AML-193 (cell line): ENCODE measurements at places on chromosomes 6 and 20.

- DNase-seq, result no peak
Observed at GRCh38 chr20:19361790-19362189, 149.3 kb downstream of the SLC24A3 start.

GRCh38 chr6:4259391-4259790 is 124.0 kb upstream of the ECI2 start:
- no peak for DNase-seq

- no peak for DNase-seq
Observed at GRCh38 chr6:15017261-15017660, 228.6 kb upstream of the JARID2 start.

- peak; percentile 92 for DNase-seq
Observed at GRCh38 chr6:20169119-20169557, 43.1 kb downstream of the MBOAT1 start.

GRCh38 chr6:3414327-3415081 is 42.3 kb downstream of the SLC22A23 start:
- no peak for DNase-seq

- DNase-seq, result no peak
Observed at GRCh38 chr6:150738092-150738629, 127.3 kb upstream of the MTHFD1L start.

DNA sequence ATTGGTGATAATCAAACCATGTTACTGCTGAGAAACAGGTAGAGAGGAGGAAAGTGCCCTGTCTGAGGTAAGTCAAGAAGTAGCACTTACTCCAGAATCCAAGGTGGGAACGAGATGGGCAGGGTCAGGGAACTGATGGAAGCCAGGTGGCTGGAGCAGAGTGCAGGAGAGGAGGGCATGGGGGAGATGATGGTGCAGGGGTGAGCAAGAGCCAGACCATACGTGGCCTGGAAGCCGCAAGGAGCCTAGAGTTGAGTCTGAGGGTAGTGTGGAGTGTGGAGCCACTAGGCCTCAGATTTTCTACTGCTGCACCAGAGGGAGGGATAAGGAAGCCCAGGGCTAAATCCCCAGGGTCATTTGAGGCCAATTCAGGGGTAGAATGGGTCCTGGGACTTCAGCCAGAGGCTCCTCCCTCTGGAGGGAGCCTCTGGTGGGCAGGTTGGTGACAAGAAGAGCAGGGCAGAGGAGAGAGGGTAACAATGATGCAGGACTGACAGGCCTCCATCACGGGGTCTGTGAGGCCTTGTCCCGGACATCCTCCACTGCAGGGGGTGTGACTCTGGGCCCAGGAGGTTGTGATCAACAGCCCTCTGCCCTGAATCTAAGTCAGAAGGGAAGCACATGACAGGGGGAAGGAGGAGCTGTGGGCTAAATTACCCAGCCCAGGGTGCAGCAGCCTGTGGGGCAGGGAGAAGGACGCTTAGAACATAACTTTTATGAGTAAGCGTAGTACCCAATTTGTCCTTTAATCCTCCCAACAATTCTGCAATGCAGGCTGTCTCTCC is 28.7 kb downstream of the COX4I2 start:
- no peak for DNase-seq

DNA sequence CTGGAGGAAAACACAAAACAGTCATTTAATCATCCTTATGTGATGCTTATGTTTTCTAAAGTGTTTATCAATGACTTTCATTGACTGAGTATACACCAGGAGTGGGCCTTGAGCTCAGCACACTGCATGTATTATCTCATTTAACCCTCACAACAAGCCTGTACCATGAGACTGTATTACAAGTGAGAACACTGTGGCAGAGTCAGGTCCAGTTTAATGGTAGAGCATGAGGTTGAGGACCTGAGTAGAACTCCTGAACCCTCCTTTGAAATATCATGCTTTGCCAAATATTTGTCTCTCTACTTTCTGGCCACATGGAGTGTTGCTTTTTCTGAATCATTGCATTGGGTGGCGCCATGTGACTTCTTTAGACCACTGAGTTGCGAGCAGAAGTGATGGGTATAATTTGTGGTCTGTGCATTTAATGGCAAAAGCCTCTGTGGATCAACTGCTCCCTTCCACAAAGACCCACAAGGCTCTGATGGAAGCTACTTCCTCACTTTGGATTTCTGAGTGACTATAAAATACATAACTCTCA is 65.0 kb upstream of the SIRPG start:
- DNase-seq, result no peak

- DNase-seq, result no peak
Observed at GRCh38 chr6:29665942-29666825, 9.3 kb downstream of the MOG start.

DNA sequence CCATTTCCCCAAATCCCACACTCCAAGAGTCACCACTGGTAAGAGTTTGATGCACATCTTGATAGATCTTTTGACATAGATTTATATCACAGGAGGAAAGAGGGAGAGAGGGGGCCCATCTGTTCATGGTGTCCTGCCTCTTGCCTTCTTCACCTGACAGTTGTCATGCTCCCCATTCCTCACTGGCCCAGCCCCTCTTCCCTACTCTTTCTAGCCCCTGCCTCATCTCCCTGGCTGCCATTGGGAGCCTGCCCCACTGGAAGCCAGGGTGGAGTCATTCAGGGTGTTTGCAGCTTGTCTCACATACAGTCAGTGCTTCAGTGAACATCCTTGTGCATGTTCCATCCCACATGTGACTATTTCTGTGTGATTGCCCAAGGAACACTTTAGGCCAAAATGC is 27.6 kb downstream of the SIRPA start:
- no peak for DNase-seq

DNA sequence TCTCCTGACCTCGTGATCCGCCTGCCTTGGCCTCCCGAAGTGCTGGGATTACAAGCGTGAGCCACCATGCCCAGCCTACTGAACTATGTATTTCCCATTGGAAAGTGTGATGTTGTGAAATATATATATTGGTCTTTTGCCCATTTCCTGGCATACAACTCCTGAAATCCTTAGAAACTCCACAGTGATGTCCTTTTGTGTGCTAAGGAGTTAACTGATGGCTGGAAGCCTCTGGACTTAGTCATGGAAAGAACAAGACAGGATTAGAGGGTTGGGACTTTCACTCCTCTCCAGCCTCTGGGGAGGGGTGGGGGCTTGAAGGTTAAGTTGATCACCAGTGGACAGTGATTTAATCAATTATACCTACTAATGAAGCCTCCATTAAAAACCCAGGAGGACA is 7.1 kb downstream of the PANK2 start:
- no peak for DNase-seq

GRCh38 chr6:17820055-17820454 is 113.3 kb upstream of the NUP153 start:
- DNase-seq, result no peak

- no peak for DNase-seq
Observed at GRCh38 chr20:39259010-39259803, 297.1 kb downstream of the DHX35 start.

DNA sequence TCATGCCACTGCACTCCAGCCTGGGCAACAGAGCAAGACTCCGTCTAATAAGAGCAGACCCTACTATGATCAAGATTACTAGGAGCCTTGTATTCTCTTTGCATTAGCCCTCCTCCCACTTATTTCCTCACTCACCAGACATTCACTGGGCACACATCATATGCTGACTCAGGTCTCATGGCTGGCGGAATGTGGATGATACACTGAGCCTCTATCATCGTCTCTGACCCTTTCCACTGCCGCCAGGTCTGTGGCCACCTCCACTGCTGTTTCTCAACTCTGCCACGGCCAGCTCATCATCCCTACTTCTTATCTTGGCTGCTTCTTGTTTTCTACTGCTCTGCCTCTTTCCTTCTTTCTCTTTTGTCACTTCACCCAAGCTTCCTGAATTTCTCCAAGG is 161.0 kb downstream of the BACH2 start:
- DNase-seq, result no peak

DNA sequence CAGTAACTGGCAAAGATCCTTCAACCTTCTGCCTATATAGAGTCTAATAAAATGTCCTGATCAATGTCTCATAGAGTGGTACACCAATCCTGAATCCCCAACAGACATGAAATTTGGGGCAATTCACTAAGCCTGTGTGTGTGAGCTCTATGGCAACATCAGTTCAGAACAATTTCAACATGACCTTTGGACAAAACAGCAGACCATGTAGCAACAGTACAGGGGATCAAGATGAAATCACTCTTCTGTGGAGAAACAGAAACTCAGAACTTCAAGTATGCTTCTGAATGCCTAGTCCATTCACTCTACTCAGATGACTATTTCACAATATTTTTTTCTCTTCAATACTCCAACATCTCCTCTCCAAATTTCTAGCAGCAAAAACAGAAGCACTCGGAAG is 49.1 kb upstream of the OPRM1 start:
- DNase-seq, result no peak

DNA sequence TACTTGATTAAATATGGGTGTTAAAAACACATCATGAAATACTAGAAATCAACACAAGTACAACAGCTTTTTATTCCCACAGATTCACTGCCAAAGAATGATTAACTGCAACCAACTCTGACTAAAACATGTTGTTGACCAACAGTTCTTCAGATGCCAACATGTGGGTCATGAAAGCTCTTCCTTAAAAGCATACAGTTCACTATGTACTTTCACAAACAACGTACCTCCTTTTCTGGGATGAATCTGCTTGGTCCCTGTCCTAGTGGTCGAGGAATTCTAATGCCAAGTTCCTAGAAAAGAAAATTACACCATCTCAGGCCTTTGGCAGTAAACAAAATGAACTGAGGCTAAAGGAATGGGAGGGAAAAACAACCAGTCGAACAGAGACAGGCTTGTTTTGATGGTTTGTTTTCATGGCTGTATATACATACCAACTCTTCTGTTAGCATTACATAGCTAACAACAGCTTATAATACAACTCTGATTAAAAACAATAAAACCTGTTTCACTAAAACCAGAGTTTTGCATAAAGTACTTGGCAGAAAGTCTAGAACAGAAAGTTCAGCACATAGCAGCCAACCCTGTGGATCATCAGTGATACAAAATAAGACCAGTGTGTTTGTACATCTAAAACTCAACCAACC is 92.5 kb downstream of the SESN1 start:
- DNase-seq, result no peak

- no peak for DNase-seq
Observed at GRCh38 chr6:79280756-79281155, 46.3 kb upstream of the HMGN3 start.

DNA sequence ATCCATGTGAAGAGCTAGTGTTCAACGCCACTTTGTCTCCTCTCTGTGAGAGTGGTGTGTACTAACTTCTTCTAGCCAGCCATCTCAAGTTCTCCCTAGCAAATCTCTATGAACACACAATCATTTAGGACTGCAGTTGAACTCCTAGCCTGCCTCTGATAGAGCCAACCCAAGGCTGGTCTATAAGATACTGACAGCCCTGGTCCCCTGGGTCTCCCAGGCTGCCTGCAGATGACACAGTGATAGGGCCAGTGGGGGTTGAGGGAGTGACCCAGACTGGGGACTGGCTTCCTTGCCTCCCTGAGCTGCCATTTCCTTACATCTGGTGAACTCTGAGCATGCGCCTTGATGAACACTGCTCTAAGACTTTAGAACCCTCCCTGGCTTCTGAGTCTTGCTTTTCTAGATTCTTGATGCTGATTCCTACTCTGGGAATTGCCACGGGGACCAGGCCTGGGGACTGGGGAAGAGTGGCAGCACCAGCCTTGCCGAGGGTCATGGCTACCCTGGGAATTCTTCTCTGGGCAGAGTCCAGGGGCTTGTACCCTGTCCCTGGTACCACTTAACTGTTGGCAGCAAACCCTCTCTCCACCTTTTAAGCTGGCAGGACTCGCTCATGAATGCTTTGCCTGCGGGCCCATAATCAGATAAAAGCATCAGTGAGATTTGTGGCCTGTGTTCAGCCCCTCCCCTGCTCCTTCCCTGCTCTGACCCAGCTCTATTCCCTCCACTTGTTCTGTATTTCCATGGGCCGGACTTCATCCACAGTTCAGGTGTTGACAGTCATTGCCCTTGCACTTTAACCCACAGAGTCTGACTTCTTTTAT is 130.8 kb upstream of the CHD6 start:
- no peak for DNase-seq

DNA sequence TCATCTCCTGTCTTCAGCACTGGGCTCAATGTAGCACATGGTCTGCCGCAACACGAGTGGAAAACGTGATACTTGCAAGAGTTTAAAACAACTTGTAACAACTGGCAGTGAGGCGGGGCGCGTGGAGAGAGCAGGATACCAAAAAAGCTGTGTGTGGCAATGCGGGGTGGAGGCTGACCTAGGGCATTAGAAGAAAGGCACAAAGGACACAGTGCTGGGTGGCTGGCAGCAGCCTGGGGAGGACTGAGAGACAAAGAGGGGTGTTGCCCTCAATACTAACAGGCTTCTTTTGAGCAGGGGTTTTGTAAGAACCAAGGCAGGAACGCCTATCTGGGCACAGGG is 1.5 kb upstream of the GFOD1 start:
- no peak for DNase-seq

DNA sequence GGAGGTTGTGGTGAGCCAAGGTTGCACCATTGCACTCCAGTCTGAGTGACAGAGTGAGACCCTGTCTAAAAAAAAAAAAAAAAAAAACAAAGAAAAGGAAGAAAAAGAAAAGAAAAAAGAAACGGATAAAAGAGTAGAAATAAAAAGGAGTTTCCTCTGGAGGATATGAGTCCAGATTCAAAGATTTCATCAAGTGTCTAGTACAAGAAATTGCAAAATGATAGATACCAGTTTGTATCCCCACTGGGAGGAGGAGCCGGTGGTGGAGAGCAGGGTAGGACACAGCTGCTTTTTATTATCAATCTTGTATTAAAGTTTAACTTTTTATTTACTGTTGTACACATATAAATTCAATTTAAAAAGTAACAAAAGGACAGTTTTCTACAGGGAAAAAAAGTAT is 113.9 kb downstream of the BMP7 start:
- no peak for DNase-seq

DNA sequence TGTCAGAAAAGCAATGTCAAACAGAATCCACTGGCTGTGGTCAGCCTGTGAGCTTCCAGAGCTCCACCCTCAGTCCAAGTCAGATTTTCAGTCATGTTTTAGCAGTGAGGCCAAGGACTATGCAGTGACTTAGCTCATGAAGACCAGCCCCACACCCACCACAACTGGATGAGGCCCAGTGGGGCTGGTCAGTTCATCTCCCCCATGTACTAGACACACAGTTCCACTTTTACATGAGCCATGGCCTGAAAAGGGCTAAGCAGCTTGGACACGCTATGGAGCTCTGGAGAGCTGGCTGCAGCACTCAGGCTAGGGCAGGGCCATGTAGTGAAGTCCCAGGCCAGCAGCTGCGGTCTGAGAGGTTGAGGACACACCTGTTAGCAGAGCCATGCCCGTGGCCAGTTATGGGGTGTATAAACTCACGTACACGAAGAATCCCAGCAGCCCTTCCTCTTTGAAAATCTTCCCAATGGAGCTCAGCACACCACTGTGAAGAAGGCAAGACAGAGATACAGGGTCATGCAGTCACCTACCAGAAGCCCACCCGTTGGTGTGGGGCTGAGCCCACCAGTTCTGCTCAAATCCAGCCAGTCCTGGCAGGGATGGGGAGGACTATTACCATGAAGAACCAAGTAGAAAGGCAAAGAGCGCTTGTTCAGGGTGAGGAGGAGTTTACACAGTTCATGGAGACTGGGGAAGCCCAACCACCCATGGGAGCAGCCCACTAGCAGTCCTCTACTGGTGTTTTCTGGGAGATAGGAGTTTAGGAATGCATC is 10.6 kb downstream of the MTCH1 start:
- DNase-seq, result no peak
